ENCODE measurements at places on chromosomes 11 and 22.

GRCh38 chr11:19279451-19279850 lies 38.7 kb upstream of the E2F8 start:
- DNase-seq: peak; percentile 3

DNA sequence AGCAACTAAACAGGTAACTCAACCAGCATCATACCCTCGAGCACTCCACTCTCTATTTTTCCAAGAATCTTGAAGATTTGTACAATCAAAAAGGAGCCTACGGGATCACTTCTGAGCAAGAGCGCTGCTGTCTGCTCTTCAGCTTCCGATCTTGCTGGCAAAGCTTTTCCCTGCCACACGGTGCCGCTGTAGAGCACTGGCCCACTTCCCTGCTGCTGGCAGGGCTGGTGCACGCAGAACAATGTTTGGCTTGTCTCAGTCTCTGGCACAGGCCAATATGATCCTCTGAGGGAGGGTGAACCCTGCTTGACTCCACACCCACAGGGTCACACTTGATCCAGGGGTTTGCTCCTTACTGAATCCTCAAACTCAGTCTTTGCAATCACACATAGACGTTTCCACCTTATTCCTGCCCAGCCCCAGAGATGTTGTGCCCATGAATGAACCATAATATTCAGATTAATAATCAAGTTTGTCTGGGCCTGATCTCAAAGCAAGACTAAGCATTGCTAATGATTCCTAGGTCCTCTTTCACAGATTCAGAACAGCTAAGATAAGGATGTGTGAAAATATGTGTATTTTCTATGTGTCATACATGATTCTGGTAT lies 536.6 kb downstream of the SOX6 start:
- DNase-seq: peak; percentile 7

DNA sequence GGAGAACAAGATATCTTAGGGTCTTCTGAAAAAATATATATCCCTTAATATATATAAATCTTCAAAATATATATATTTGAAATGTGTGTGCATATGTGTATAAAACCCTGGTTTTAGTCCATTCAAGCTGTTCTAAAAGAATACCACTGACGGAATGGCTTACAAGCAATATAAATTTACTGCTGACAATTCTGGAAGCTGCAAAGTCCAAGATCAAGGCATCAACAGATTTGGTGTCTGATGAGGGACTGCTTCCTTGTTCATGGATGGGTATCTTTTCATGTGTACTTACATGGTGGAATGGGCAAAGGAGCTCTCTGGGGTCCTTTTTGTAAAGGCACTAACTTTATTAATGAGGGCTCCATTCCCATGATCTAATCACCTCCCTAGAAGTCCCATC lies 6.8 kb downstream of the NXPE2 start:
- DNase-seq: no peak

DNA sequence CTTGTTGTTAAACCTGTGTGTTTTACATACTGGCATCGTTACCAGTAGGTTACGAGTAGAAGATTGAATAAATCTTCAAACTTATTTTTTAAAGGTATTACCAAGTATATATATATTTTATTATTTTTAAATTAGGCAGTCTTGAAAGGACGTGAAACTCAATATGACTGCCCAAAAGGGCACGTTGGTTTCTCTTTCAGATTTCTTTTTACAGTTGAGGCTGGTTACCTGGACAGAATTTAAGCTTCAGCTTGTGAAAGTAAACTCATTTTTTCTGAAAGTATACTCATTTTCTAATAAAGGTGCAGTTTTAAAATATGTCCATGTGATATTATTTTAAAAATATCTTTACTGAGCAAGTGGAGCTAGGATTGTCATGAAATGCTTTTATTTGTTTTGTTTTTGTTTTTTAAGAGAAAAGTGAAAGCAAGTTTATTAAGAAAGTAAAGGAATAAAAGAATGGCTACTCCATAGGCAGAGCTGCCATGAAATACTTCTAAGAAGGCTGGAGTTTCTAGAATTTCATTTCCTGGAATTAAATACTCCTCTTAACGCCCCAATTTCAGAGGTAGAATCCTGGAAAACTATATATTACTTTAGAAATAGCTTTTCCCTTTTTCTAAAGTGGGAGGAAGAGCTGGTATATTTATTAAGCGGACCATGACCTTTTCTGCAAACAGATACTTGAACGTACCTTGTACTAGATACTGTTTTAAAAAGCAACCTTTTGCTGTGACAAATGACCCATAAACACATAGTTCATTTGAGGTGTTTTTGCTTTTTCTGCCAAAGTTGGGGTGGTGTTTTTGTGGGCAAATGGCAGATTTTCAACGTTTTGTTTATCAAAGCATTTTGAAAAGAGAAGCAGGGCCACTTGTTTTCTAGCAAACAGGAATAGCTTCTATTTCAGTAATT lies 1.9 kb downstream of the FBXO7 start:
- DNase-seq: peak; percentile 26

- DNase-seq: no peak
These were observed 2.6 kb upstream of the GNAZ start for GRCh38 chr22:23067691-23068090.

All from CD4-positive, alpha-beta T cell treated with Interleukin-17A for 1 hour (primary cell).